ENCODE measurements at places on chromosomes 6 and 20.

GRCh38 chr6:125251516-125252220 is 50.1 kb downstream of the HDDC2 start:
- peak; percentile 54 for DNase-seq

- no peak for DNase-seq
Observed at GRCh38 chr6:46618726-46619125, 33.9 kb downstream of the CYP39A1 start.

DNA sequence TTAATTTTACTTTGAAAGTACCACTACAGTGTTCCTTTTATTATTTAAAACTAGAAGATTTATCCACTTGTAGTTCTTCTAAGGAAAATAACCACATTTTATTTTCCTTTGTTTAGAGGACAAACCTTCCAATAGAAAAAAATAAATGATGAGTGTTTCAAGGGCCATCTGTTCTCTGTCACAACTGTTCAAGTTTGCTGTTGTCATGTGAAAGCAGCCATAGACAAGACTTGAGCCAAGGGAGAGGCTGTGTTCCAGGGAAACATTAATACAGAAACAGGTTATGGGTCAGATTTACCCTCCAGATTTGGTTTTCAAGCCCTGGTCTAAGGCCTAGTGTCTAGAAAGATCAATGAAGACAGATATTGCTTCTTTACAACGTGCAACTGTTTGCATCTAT is 463.6 kb downstream of the C6orf118 start:
- DNase-seq = no peak

DNA sequence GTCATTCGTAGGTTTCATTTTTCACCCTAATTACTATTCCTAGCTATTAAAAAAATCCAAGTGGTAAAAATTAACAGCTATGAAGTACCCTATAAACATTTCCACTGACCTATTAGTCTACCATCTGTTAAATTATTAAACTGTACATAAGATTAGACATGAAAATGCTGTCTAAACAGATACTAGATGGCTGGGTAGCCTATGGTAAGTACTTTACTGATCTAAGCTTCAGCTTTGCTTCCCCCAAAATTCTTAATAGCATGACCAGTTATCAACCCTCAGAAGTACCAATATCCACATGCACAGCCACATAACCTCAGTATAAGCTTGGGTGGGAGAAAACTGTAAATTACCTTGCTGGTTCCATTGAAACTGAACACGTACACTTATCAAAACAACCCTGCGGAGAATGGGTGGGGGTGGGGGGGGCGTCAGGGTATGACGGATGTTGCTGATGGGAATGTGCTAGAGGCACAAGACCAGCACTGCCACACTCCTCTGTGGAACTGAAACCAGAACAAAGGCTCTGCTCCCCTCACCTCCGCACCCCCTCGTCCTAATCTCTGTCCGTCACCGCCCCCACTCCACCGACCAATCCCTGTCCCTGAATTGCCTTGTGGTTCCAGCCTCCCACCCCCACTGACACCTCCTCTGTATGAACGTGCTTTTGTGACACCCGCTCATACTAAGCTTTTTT is 45.3 kb downstream of the B4GALT5 start:
- no peak for DNase-seq

DNA sequence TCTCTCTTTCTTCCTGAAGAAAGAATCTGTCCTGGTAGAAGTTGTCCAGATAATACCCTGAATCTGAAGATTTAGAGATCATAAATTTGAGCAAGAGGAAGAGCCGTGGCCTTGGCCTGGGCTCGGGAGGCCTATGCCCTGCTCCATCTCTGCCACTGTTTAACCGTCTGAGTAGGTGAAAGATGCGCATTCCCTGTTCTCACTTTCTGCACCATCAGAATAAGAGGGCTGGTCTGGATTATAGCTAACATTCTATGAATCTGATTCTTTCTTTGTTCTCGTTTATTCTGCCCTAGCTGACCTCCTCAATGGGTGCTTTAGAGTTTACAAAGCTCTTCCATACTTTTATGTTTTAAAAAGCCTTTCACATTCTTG is 51.3 kb downstream of the ELOVL4 start:
- no peak for DNase-seq

DNA sequence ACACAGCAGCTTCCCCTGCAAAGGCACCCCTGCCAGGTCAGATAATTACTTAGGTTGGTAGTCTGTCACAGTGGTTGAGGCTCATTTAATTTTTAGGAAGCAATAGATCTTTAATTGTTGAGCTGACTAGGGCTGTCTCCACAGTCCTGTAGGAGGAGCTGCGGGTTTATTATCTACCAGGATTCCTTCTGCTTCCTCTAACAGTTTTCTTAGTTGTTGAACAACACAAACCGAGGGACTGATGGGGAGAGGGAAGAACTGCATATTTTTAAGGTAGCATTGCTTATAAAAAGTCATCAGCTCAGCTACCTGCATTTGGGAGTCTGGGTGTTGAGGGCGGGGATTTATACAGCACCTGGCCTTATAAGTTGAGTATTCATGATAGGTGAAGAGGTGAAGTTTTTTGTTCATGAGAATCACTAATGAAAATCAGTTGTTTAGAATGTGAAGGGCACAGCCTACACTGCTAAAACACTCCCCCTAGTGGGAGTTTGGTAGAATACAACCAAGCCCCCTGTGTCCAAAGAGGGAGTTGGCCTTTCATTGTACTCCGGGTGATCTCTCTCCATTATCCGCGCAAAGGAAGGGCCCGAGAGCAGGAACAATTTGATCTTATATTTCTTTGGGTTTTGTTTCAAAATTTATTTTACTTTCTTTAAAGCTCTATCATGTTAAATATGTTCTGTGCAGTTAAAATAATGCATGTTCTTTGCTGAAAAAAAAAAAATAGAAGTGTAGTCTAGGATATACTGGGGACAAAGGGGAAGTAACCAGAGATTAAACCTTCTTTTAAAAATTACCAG is 69.6 kb downstream of the SSR1 start:
- DNase-seq = peak; percentile 62

GRCh38 chr6:53119349-53119748 is 29.3 kb downstream of the GCM1 start:
- DNase-seq = peak; percentile 16

DNA sequence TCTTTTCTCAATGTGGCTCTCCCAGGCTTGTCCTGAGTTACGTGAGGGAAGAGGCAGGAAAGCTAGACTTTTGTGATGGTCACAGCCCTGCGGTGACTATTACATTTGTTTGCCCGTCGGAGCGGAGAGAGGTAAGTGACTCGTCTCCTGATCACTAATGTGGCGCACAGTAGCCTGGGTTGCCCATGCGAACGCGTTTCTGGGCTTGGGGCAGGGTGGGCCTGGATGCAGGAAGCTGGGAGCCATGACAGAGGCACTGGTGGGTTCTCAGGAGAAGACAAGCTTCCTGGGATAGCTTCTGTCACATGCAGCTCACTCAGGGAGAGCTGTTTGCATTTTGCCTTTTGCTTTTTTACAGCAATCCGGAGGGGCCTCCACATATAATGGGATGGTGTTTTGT is 60.6 kb downstream of the IGF2R start:
- no peak for DNase-seq

DNA sequence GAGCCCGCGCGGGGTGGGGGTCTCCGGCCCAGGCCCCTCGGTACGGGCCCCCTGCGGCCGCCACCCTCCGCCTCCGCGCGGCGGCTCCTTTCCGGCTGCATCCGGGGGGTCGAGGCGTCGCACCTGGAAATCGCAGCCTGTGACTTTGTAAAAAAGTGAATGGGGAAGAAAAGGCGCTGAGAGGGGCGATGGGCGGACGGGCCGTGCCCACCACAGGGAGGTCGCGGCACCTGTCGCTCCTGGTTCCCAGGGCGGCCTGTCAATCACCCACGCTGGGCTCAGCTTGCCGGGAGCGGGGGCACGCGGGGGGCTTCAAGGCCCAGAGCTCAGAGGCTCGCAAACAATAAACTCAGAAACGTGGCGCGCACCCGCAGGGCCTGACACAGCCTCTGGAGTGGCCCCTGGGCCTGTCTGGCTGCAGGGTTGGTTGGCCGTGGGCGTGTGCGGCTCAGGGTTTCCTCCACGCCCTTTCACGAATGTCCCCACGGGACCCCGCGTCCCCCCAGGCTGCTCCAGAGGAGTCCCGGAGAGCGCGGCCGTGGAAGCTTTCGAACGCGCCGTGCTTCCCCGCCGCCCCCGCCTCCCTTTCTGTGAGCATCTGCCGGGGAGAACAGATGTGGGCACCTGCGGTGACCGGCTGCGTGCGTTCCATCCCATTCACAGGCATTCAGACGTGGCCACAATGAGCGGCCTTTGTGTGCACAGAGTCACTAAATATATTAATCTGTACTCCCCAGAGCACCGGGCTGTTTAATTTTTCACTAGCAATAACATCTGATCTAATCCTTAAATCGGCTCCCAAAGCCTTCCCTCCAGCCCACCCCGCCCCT is 6.1 kb upstream of the DLL1 start:
- no peak for DNase-seq

- DNase-seq = peak; percentile 61
Observed at GRCh38 chr20:38057351-38057972, 23.9 kb downstream of the RPRD1B start.

- no peak for DNase-seq
Observed at GRCh38 chr6:7684076-7684475, 41.8 kb upstream of the BMP6 start.

GRCh38 chr20:62899633-62900051 is 26.7 kb downstream of the DIDO1 start:
- DNase-seq = no peak

DNA sequence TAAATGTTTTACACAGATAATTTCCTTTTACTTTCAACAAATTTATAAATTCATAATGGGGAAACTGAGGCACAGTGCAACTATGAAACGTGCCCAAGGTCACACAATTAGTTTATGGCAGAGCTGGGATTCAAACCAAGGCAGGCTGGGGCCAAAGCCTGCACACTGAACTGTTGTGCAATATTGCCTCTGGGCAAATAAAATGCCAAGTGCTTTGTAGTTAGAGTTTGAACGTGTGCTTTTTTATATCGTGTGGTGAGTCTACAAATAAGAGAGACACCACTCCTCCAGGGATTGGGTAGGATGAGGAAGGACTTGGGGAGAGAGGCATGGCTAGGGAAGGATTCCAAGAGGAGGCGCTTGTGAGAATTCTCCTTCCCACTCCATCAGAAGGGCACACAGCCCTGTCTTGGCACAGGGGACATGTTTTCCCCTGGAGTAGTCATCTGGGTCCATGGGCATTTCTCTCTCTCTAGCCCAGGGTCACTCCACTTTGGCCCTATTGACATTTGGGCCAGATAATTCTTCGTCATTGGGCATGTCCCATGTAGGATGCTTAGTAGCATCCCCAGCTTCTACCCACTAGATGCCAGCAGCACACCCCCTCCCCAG is 2.8 kb upstream of the CDH22 start:
- no peak for DNase-seq

GRCh38 chr6:33754222-33754621 is 7.5 kb upstream of the IP6K3 start:
- DNase-seq = no peak

GRCh38 chr20:47921408-47921807 is 136.1 kb upstream of the SULF2 start:
- peak; percentile 44 for DNase-seq

- no peak for DNase-seq
Observed at GRCh38 chr20:753897-754635, 14.2 kb downstream of the SLC52A3 start.

- DNase-seq = no peak
Observed at GRCh38 chr6:56541741-56542360, 100.8 kb downstream of the DST start.

DNA sequence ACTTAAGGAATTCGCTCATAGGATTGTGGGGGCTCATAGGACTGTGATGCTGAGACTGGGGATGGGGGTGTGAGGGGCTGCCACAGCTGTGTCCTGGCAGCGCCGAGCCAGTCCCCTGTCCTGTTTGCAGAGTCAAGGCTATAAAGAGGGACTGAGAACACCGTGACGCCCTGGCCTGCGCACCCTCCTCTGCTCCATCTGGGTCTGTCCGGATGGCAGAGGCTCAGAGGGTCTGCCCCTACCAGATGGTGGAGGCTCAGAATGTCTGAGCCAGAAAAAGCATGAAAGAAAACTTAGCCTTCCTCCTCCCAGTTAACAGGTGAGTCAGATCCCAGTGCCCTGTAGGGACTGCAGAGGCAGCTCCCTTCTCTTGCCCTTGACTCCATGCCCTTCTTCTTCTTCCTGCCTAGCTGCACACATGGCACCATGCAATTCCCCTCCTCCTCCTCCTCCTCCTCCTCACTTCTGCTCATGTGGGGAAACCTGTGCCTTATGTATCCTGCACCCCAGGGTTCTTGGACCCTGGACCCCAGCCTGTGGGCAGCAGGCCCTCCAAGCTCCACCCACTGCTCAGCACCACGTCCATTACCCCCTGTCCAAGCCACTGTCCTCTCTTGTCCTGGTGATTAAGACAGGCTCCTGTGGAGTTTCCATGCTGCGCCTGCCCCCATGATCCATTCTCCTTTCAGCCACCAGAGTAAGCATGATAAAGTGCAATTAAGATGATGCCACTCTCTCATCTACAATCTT is 410.0 kb upstream of the SULF2 start:
- DNase-seq = no peak

DNA sequence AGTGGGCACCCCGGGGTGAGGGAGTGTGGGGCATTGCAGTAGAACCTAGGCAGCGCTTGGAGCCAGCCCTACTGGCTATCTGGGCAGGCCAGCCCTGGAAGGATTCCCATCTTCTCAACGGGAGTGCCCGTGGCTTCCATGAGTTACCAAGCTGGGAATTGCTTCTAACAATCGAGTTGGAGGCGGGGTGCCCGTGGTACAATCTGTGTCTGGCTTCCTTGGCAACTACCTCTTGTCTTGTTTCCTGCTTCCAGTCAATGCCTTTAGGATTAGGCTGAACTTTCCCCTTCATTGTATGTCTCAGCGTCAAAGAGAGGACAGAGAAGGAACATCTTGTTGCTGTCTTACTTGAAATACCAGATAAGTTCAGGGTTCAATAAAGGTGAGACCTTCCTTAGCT is 33.3 kb downstream of the PPP1R14C start:
- no peak for DNase-seq

- no peak for DNase-seq
Observed at GRCh38 chr6:27441001-27441400, 31.9 kb downstream of the ZNF184 start.

DNA sequence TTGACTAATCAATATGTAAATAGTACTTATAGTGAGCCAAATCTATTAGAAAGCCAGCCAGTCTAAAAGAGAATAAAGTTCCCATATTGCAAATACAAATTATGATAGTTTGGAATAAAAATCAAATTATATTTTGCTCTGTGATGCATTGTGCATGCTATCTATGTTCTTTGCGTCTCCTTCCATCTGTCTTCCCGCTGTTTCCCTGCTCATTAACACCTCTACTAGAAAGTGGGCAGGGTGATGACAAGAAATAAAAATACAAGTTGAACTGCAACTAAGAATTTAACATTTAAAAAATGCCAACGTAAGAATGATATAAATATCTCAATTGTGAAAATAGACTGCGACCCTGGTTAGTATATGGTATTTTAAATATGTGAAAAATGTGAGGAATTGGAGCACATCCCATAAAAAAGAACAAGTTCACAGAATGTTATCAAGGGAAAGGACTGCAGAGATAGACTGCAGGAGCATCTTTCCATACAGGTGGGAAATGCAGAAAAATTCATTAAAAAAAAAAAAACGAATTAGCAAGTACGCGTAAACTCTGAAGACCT is 157.6 kb upstream of the PDE7B start:
- DNase-seq = peak; percentile 30
